Amygdala (tissue), 56 donors: ENCODE measurements at places on chromosomes 5 and 9.

DNA sequence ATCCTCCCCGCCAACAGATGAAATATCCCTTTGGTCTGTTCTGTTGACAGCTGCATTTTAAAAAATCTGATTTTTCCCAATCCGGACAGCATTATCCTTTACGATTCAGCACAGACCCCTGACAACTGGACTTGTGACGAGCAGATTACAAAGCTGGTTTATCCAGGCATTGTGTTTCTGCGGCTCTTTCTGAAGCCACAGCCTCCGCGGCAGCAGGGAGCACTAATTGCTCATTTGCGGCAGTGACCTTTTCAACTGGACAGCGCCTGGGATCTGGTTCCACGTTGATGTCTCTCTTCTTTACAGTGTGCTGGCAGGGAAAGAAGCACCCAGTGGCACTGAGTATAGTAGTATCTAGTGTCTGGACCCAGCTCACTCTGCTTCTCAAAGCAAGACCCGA, 351.2 kb downstream of the ZNF608 start:
- peak; percentile 45 for DNase-seq

GRCh38 chr9:122219856-122220672, 8.7 kb downstream of the LHX6 start:
- DNase-seq: no peak

- DNase-seq: no peak
Measured at GRCh38 chr5:81760521-81760920, 9.6 kb upstream of the SSBP2 start.

- DNase-seq: no peak
Measured at GRCh38 chr9:131099102-131099606, 2.8 kb downstream of the AIF1L start.

DNA sequence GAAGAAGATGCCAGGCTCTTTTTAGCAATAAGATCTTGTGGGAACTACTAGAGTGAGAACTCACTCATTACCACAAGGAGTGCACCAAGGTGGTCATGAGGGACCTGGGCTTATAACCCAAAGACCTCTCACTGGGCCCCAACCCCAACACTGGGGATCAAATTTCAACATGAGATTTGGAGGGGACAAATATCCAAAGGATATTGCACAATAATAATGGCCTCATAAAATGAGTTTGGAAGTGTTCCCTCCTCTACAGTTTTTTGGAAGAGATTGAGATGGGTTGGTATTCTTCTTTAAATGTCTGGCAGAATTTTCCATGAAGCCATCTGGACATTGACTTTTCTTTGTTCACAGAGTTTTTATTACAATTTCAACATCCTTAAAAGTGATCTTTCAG, 38.0 kb upstream of the FAM120A start:
- DNase-seq: no peak

DNA sequence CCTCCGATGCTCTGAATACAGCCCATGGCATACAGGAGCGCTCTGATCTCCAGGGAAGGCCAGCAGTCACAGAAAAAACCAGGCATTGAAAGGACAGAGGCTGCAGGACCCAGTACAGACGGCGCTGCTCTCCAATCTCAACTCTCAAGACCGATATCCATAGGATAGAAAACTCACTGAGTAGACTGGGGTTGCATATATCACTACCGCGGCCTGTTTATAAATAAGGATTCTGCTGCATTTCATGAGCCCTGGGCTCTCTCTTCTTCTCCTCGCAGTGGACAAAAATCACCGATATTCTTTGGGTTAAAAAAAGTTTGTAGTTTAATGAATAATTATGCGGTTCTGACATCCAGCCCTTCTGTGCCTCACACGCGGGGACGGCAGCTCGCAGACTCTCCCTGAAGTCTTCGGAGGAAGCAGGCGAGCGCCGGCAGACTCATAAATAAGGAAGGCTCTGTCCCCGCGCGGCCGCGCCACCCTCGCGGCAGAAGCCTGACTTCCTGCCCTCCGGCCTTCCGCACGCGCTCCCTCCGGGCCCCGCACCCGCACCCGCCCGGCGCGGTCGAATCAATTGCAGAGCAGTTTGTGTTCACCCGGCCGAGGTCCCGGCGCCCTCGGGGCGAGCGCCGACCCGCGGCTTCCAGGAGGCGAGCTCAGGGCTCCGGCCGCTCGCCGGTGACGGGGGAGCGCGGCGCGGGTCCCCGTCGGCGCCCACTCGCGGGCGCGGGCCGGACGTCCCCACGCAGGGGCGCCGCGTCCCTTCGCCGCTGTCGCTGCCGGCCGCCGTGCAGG, at the start of gene FAM78A:
TSS of gene FAM78A (minus strand) at position 417 of the 795 bp plus-strand sequence. CDS start at position 86, 331 bp downstream.
- DNase-seq: no peak

DNA sequence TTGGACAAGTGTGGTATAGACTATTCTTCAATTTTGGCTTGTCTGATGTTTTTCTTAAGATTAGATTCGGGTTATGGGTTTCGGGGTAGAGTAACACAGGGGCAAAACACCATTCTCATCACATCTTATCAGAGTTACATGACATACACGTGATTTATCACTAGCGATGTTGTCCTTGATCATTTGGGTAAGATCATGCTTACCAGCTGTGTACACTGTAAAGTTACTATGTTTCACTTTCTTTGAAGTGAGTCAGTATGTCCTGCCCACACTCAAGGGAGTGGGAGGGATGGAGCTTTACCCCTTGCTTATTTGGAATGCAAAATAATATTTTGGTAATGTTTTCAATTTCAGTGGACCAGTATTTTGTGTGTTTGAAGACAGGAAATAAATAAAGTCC, 101.8 kb upstream of the TAF11L2 start:
- no peak for DNase-seq

DNA sequence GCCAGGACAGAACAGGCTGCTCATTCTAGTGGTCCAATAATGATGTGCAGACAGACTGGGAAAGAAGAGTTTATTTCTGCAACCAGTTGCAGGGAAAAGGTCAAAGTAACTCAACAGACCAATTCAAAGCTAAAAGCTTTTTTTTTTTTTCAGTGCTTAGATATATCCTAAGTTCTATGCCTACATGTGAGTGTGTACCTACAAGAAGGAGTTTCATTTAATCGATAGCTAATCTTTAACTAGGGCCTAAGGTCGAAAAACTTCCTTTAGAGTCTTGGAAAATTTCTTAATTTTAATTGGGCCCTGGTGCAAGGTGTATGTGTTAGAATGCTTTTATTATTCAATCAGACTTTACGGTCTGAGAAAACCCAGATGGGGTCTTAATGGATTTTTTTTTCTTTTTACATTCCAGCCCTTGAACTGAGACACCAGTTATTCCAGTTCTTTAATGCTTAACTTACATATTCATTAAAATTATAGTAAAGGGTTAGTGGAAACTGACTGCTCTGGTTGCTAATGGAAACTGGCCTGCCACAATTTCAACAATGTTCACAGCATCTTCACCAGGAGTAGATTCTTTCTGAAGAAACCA, 365.3 kb downstream of the MTRR start:
- no peak for DNase-seq

- no peak for DNase-seq
Measured at GRCh38 chr9:133233681-133234432, 24.8 kb upstream of the OBP2B start.

DNA sequence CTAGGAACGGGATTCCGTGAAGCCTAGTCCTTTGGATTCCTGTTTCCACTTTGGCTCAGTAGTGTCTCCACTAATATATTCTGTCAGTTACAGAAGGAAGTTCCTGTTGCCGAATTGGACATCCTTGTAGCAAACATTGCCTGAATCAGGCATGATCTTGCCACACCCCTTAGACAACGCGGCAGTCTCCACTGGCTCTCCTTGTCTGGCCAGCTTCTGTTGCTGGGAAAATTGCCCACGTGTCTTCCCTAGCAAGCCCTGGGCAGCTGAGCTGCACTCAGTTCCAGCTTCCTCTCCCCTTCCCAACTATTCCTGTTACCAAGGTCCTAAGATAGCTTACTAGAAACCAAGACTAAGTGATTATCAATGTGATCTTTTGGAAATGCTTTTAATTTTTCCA, 316.6 kb upstream of the RIOK2 start:
- DNase-seq: no peak

- no peak for DNase-seq
Measured at GRCh38 chr5:5182508-5183188, 42.5 kb downstream of the ADAMTS16 start.

DNA sequence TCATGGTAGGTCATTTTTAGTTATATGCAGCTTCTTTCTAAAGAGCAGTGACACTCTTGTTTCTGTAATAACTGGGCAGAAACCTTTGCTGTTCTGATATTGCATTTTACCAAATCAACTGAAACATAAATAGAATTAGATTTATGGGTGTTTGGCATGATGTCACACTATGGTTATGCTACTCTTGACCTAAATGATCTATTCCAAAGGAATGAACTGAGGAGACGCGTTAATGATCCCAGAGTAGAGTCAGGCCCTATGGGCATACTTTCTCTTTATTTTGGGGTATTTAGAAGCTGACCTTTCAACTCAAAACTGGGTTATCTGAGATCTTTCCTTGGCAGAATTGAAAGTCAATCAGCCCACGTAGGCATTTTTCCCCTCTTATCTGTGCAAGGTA, 146.8 kb upstream of the ADAMTSL1 start:
- no peak for DNase-seq

DNA sequence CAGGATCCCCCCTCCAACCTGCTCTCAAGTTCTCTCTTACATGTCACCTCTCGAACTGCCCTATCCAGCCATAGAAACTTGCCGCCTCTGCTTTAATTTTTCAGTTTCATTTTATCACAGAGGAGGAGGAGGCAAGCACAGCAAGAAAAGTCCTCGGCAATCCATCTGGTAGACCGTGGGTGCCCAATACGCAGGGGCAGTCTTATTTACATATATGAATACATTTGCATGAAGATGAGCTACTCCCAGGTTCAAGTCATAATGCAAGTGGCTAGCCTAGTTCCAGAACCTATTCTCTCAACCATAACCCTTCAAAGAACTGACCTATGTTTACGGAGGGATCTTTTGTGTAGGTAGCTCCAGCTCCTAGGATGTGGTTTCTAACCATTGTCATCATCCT, 223.2 kb upstream of the PANK3 start:
- no peak for DNase-seq

- DNase-seq: no peak
Measured at GRCh38 chr5:125582352-125582751, 835.9 kb upstream of the ZNF608 start.

DNA sequence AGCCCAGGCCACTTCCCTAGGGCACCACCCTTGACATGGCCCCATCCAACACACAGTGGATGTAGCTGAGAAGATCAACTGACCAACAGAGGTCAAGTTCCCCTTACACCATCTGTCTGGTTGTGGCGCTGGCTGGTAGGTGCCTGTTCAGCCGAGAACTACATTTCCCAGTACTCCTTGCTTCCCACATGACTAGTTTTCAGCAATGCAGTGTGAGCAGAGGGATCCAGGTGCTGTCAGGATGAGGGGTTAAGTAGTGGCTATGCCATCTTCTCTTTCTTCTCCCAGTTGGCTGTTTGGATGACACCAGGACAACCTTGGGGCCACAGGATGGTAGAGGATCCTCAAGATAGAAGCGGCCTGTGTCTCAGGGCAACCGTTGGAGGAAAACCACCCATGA, 48.6 kb upstream of the SH3PXD2B start:
- DNase-seq: no peak

DNA sequence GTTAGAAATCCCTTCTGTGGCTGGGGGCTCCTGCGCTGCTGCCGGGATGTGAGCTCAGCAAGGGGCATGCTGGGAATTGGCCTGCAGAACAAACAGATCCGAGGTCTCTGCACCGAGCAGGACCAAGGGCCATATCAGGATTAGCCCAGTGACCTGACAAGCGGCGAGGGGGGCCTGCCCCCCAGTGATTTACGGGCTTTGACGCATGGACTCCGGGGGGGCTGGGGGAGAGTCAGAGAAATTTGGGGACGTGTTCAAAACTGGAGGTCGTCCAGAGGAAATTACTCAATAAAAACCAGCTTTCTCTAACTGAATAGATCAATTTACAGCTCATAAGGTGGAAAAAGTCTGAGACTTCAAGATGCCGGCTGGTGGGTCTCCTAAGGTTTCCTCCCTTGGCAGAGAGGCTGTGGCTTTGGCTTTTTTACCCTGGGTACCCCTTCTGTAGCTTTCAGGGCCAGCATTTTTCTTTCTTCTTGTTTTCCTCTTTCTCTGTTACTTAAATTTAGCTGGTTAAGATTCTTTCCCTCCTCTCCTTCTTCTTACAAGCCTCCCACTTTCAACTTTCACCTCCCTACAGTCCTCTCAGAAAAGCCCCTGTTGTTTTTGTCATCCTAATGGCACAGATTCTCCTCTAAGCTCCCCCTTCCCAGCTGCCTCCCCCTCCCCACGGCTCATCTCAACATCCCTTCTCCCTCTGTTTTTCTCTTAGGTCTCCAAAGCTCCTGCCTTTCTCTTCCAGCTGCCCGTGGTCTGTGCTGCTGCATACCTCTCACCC, 551.0 kb downstream of the CCDC171 start:
- no peak for DNase-seq
